ENCODE measurements at places on chromosomes 4 and X.

- no peak for DNase-seq
These were observed 6.4 kb upstream of the PHEX start for GRCh38 chrX:22025751-22026150.

DNA sequence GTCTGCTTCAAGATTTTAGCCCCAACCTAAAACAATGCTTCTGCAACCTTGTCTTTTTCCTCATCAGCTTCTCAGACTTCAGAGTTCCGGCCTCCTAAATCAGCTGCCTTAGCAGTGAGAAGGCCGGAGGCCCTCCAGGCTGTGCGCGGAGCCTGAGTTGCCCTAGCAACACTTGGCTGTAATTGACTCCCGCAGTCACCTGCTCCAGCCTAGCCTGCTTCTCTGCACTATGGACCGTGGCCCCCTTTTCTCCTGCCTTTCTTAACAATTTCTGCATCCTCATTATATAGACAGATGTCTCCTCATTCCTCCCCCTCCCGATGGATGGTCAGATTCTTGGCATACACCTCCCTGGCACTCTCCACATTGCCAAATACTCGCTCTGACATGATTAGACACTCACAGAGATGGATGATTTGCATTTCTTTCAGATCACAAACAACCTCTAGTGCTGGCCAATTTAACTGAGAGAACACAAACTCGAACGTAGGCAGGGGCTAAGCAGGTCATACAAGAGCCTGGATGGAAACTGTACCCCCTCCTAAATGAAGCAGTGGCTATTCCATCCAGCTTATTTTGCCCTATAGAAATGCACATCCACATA is 9.5 kb upstream of the HUWE1 start:
- no peak for DNase-seq

DNA sequence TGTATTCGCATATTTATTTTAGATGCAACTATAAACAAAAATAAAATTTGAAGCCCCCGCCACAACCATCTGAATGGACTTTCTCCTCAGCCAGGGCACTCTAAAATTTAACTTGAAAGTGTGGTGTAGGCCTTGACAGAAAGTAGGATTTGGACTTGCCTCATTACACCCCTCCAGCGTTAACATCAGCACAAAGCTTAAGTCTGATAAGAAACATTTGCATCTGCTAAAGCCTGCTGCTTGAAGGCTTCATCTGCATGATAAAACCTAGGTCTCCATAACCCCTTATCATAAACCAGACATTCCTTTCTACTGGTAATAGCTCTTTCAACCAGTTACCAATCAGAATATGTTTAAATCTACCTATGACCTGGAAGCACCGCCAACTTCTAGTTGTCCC is 1046.5 kb downstream of the FAT4 start:
- no peak for DNase-seq

DNA sequence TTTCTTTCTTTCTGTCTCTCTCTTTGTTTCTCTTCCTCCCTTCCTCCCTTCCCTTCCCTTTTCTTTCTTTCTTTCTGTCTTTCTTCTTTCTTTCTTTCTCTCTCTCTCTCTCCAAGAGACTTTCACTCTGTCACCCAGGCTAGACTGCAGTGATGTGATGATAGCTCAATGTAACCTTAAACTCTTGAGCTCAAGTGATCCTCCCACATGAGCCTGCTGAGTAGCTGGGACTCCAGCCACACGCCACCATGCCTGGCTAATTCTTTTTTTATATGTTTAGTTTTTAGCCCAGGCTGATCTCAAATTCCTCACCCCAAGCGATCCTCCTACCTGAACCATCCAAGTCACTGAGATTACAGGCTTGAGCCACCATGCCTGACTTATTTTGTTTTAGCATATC is 64.3 kb upstream of the EMCN start:
- no peak for DNase-seq

- DNase-seq: no peak
These were observed 195.2 kb downstream of the KDR start for GRCh38 chr4:54930226-54930625.

GRCh38 chr4:178280362-178280761 is 838.1 kb upstream of the AGA start:
- DNase-seq: no peak

DNA sequence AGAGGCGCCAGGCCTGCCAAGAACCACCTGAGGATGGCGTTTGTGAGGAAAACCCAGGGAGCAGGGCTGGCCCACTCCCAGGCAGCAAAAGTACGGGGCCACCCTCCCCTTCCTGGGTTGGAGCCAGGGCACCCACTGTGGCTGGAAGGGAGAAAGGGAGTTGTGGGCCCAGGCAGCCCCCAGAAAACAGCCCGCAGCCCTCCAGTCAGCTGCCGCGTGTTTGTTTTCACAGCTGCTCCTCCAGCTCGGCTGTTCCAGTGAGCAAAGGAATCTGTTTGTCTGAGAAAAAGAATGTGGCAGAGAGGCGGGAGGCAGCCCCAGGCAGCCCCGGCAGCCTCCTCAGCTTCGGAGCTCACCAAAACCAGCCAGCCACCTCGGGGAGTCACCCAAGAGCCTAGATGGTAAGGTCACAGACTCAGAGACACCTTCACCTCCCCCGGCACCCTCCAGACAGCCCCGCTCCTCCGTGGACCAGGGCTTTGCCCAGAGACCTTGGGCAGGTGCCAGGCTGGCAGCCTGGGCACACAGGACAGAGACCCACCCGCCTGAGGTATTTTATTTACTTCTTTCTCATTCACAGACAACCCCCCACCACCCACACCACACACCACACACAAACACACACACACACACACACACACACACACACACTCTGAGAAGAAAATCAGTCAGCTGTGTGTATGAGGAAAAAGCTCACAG is 338.1 kb downstream of the BCOR start:
- peak; percentile 64 for DNase-seq

- no peak for DNase-seq
These were observed 372.2 kb downstream of the ADAM29 start for GRCh38 chr4:175290401-175290800.

DNA sequence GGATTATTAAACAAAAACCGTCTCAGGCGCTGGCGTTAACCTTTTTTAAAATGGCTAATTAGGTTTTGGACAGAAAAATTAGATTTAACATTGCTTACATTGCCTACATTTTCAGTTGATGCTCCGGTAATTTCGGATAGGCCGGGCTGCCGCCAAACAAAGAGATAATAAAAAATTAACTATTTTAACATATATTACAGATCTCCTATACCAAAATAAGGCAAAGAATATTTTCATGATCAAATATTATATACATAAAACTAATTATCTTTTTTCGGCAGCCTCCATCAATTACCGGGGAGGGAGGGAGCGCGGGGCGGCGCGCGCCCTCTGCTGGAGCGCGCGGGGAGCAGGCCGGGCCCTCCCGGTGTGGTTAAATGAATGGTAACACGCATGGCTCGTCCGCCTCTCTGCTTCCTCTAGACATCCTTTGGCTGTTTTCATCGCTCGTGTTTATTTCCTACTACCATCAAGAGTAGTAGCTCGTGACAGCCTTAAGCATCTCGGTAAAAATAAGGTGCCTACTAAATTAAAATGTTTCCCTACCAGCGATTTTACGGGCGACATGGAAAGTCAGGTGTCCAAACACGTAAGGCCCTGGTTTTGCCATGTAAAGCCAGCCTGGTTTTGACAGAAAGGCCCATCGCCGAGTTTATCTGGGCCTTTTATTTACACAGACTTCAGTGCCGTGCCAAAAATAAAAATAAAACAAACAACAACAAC is 52.4 kb upstream of the TMEM33 start:
- DNase-seq: no peak

DNA sequence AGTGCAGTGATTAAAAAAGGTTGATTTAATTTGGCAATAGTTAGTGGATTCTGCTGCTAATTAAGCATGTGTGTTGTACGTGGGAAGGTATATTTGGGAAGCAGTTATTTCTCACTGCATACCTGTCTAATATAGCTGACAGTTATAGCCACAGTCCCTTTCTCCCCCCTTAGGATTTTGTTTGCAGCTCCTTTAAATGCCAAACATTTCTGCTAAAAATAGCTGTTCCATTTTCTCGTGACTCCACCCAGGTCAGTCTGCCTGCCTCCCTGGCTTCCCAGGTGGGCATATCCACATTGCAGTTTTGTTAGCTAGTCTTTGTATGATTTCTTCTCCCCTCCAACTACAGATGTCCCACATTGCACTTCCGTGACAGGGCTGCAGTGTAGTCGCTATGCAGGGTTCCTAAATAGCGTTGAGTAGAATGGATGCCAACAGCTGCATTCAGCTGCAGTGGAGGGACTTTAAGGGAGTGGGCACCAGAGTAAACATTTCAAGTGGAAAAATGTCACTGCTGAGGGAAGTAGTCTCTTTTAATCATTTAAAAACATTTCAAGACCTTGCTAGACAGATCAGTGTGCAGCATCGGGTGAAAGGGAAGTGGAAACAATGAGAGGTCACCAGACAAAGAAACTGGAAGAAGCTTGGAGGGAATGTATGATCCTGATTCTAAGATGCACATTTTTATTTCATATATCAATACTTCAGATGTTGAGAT is 326.3 kb downstream of the RAPGEF2 start:
- DNase-seq: no peak

DNA sequence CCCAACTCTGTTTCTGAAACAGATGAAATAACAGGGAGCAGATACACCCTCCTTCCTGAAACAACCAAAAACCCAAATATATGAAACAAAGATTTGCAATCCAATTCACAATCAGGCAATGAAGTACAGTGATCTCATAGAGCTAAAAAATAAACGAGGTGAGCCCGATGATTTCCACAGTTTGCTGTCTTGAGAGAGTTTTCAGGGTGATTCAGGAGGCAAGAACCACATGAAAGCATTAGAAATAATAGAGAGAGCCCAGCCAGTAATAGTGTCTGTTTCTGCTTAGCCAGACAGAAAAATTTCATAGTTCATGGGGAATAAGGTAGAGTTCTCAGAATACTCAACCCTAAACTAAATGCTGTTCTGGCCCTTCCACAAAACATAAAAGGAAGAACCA is 296.2 kb downstream of the PDHA2 start:
- no peak for DNase-seq

GRCh38 chr4:99947608-99948007 is 1.2 kb upstream of the DNAJB14 start:
- DNase-seq: no peak

- DNase-seq: no peak
These were observed 12.7 kb downstream of the RASSF6 start for GRCh38 chr4:73607375-73608033.

GRCh38 chrX:153412746-153413720 is 1.8 kb downstream of the ZFP92 start:
- no peak for DNase-seq

DNA sequence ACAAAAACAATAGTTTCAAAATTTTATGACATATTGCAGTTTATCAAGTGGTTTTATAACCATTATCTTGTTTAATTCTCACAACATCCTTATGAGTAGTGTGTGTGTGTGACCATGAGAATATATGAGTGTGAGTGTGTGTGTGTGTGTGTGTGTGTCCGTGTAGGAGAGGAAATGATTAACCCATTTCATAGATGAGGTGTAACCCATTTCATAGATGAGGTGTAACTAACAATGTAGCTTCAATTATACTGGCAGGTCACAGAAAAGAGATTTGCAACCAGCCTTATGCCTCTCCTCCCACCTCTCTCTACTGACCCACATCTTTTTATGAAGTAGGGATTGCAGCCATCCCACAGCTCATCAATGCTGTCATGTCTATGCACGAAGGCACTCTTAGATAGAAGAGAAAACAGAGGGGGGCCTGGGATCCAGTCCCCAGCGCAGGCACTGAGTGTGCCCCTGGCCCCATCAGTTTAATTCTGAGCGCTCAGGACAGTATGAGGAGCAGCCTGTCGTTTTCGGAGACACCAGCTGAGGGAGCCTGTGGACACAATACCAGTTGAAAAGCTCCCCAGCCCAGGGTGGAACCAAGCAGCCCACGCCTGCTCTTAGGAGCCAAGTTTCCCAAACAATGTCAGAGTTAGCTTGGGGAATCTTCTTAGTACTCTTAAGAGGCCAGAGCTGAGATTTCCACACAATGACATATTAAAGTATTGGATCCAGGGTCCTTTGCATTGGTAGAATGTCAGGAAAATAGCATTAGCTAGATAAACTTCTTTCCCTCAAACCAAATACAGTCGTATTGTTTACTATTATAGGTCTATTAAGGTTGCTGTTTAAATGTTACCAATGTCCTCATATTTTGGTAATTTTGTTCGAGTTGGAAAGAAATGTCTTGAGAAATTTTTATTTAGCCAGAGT is 88.6 kb downstream of the PALLD start:
- peak; percentile 87 for DNase-seq

GRCh38 chr4:88357262-88357661 is 21.4 kb upstream of the HERC6 start:
- DNase-seq: no peak

DNA sequence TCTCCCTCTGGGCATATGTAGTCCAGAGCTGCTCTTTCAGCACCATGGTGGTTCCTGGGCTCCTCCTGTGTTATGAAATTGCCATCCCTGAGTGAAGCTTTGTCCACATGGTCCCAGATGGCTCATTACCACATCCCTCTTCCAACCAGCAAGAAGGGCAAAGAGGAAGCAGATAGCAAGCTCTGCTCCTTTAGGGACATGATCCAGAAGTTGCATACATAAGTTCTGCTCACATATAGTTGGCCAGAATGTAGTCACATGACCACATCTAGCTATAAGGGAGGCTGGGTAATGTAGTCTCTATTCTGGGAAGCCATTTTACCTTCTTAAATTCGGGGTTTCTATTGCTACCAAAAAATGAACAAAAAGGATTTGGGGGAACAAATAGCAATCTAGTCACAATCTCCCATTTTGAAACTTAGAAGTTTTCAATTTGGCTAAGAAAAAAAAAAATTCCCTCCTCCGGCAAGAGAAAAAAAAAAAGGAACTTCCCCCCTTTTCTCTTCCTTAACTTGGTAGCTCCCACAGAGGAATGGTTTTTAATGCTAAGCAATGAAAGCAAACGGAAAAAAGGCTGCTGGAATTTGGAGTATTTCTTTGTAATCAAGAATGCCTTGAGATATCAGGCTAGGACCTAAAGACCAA is 88.2 kb upstream of the USP9X start:
- no peak for DNase-seq

- no peak for DNase-seq
These were observed 4.2 kb downstream of the NKX1-1 start for GRCh38 chr4:1402021-1402515.

GRCh38 chrX:137563681-137564651 is 2.0 kb upstream of the ZIC3 start:
- DNase-seq: no peak

- DNase-seq: no peak
These were observed 50.8 kb upstream of the EDNRA start for GRCh38 chr4:147430111-147430510.

GRCh38 chr4:10175626-10176025 is 59.0 kb upstream of the WDR1 start:
- no peak for DNase-seq
